T follicular helper cell (primary cell): ENCODE measurements at places on chromosomes 3 and 15.
A peak's percentile ranks its signal among the peaks of the same experiment; 100 is the strongest.

- no peak for DNase-seq
Measured at GRCh38 chr3:139870000-139870675, 64.8 kb upstream of the CLSTN2 start.

GRCh38 chr15:36925653-36926426 lies 174.5 kb downstream of the MEIS2 start:
- no peak for DNase-seq

DNA sequence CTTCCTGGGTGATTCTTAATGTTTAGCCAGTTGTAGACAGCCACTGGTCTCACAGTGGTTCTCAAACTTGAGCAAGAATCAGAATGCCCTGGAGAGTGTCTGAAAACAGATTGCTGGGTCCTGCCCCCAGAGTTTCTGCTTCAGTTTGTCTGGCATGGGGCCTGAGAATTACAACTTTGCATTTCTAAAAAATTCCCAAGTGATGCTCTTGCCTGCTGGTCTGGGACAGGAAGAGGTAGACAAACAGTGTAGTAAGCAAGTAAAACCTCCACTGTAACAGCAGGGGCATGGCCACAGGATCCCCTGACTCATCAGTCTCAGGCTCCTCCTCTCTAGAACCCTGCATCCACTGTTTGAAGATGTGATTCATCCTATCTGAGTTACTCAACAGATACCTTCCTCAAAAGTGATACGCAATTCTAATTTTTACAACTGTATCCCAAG lies 36.5 kb downstream of the DZIP1L start:
- no peak for DNase-seq

- no peak for DNase-seq
Measured at GRCh38 chr3:118116991-118117390, 917.7 kb downstream of the IGSF11 start.

- peak; percentile 83 for DNase-seq
Measured at GRCh38 chr15:88894348-88894818, 961 bp downstream of the HAPLN3 start.

GRCh38 chr15:70014860-70015490 lies 82.7 kb downstream of the TLE3 start:
- no peak for DNase-seq

GRCh38 chr3:112228786-112229185 lies 65.2 kb downstream of the SLC9C1 start:
- no peak for DNase-seq

GRCh38 chr3:152260026-152260425 lies 8.7 kb upstream of the MBNL1 start:
- no peak for DNase-seq

- no peak for DNase-seq
Measured at GRCh38 chr3:81452418-81452817, 309.0 kb downstream of the GBE1 start.

- DNase-seq: no peak
Measured at GRCh38 chr3:93906245-93906644, 67.5 kb downstream of the PROS1 start.
